ENCODE measurements at places on chromosomes 2 and 18.

DNA sequence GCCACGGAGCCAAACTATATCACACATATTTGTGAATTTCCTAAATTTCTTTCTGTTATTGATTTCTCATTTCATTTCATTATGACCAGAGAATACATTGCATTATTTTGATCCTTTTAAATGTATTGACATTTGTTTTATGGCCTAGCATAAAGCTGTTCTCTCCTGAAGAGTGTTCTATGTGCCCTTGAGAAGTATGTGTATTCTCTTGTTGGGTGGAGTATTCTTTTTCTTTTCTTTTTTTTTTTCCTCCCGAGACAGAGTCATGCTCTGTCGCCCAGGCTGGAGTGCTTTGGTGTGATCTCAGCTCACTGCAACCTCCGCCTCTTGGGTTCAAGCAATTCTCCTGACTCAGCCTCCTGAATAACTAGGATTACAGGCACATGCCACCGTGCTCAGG lies 5.2 kb downstream of the HAUS1 start:
- DNase-seq: no peak

- DNase-seq: no peak
Observed at GRCh38 chr2:232204457-232204931, 174.1 kb upstream of the ALPP start.

DNA sequence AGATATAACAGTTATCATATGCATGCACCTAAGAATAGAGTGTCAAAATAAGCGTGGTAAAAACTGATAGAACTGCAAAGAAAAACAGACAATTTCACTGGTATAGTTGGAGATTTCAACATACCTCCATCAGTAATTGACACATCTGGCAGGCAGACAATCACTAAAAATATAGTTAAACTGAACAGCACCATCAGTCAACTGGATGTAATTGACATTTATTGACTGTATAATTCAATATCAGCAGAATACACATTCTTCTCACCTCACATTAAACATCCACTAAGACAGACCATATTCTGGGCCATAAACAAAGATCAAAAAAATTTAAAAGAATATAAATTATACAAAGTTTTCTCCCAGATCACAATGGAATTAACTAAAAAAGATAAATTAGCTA lies 378.5 kb upstream of the RGPD4 start:
- DNase-seq: no peak

DNA sequence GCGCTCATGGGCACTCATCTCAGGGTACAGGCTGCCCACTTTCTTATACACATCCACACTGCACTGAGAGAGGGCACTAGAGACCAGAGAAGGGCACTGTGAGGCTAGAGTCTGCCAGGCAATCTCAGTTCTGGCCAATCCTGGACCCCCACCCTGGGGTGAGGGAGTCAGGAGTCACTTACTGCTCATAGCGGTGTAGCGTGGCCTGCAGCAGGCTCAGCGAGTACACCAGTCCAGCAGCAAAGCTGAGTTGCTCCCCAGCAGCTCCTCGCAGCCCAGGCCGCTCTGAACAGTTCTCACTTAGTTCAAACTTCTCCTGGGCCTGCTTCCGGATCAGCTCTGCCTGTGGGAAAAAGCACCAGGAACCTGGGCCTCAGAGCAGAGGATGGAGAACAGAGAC lies 12.3 kb downstream of the DCTN1 start:
- DNase-seq: no peak

DNA sequence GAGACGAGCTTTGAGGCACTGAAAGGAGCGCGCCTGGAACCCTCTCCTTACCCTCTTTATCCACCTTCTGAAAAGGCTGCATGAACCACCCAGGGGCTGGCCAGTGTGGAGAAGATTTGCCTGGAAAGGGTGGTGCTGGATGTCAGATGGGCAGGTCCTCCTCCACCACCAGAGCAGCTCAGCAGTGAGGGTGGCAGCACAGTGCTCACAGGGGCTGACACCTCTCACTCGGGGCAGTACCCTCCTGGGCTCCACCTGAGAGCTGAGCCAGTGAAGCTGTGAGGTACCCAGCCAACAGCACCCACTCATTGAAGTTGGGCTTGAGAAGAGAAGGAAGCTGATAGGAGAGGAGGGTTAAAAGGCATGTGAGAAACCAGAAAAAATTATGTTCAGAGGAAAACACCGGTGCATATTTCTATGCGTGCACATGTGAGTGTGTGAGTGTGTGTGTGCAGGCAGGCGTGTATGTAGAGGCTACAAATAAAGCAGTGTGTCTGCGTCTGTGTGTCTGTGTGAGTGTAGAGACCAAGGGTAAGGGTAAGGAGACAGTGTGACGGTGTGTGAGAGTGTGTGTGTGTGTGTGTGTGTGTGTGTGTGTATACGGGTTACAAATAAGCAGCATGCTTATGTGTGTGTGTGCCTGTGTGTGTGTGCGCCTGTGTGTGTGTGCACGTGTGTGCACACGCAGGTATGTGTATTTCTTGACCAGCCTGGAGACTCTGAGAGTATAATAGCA lies 40.7 kb downstream of the TEX44 start:
- DNase-seq: no peak

GRCh38 chr2:24181849-24182248 lies 7.0 kb downstream of the FAM228A start:
- no peak for DNase-seq

GRCh38 chr2:47064106-47064505 lies 91.0 kb downstream of the STPG4 start:
- DNase-seq: no peak

GRCh38 chr2:212928681-212929080 lies 222.7 kb downstream of the IKZF2 start:
- DNase-seq: no peak

DNA sequence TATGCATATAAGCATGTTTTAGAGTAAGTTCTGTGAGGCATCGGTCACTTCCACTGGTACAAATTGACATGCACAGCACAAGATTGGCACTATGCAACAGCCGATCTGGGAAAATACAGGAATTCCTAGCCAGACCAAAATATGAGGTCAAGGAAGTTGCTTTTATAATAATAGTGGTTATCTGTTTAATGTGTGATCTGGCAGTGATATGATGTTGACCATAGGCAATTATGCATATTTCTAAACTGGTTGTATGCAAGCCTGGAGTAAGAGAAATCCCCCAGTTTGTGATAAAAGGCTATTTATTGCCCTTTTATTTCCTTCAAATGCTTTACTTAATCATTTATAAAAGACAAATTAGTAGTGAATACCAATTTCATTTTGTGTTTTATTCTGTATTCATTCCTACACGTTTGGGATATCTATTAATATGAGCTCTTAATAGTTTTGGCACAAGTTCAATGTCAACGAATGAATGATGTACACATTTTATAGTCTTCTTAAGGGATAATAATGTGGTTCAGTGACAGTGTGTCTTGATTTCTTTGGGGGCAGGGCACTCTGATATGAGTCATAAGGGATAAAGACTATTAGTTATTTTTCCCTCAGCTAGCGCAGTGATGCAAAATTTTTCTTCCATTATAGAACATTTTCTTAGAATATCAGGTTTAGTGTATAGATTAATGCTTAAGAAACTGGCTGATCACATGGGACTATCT lies 34.7 kb upstream of the ZEB2 start:
- no peak for DNase-seq

DNA sequence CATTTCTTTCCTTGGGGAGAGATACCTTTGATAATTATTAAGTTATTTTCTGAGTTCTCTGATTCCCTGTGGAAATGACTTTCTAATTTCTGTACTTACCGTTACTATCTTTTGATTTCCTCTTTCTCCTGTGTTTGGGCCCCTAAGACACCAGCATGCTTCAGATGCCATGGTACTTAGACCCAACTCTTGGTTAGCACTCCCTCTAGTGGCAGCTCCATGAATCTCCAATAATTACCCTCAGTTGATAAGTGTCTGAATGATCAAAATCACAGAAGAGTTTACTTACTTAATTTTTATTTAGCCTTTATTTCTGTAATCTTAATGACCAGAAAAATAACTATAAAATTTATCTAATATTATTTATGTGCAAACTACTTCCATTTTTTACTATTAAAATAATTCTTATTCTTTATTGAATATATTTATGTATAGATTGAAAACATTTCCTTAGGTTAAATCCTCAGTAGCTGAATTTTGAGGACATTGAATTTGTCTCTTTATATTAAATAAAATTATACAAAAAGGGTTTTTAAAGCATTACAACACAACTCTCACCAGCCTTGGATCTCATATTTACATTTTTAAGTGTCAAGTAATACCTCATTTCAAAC lies 300.4 kb downstream of the KCNS3 start:
- DNase-seq: no peak

- DNase-seq: no peak
Observed at GRCh38 chr2:12097859-12098258, 351.4 kb downstream of the LPIN1 start.

DNA sequence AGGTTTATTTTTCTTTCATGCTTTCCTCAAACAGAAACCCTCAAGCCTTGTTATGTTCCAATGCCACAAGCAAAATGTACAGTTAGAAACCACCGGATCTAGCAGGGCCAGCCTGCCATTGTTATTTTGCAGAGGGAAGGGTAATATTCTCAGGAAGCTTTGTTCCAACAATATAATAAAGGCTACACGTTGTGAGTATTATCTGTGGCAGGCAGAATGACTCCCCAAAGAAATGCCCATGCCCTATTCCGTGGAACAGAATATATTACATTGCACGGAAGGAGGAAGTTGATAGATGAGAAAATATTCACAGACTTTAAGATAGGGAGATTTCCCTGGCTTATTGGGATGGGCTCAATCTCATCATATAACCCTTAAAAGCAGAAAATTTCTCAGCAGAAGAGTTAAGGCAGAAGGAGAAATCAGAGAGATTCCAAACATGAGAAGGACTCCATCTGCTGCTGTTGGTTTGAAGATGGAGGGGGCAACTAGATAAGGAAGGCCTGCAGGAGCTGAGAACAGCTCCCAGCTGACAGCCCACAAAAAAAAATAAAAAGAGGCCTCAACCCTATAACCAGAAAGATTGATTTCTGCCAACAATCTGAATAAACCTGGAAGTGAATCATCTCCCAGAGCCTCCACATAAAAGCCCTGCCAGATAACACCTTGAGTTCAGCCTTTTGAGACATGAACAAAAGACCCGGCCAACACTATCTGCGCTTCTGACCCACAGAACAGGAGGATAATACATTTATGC lies 466.6 kb downstream of the LPIN1 start:
- no peak for DNase-seq

- DNase-seq: no peak
Observed at GRCh38 chr2:220779931-220780330, 792.2 kb downstream of the EPHA4 start.

DNA sequence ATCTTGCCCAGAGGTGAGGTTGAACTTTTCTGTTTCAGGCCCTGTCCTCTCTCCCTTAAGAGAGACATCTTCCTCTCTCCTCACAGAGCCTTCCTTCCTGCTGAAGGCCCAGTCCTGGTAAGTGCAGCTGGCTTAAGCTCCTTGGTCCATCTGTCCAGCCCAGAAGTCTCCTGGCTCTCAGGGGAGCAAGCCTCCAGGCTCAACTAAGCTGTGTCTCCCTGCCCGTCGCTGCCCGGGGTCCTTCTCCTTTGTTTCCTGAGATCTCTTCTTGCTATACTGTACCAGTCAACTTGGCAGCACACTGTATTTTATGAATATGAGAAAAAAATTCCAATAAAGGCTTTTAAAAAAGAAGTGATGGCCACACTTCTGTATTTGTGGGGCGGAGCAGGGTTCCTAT lies 77.4 kb downstream of the KCNF1 start:
- no peak for DNase-seq

- no peak for DNase-seq
Observed at GRCh38 chr18:30342675-30343074, 699.9 kb downstream of the DSC3 start.

- no peak for DNase-seq
Observed at GRCh38 chr2:20471902-20472559, 25.2 kb downstream of the RHOB start.

GRCh38 chr2:119279666-119280065 lies 56.0 kb downstream of the STEAP3 start:
- DNase-seq: no peak

DNA sequence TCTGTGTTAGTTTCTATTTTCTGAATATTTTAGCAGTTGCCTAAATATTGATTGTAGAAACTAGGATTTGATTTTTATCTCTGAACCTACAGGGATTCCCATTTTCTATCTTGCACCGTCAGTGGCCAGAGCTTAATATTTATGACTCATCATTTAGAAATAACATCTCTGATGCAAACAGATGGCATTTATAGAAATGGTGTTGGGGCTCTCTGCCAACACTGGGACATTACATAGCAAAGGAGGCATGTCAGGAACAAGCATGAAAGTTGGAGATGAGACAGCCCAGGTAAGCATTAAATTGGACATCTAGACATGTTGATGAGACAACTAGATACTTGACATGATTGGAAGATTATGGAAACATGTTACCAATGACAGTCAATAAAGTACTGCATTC lies 165.3 kb upstream of the SYT4 start:
- DNase-seq: no peak

GRCh38 chr2:47257946-47258348 lies 102.8 kb upstream of the STPG4 start:
- DNase-seq: no peak

DNA sequence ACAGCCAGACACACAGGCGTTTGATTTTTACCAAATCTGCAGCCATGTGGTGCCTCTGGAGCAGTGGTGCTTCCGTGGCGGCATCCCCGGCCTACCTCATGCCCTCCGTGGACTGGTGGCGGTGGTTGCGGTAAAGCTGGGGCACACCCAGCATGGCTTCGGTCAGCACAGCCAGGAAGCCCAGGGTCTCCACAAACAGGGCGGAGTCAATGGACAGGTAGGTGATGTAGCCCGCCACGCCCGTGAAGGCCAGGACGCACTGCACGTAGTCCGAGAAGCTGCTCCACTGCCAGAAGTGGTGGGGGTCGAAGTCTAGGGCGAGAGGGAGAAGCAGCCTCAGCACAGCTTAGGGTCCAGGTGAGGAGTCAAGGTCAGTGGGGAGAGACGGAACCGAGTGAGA lies 32.4 kb downstream of the SLC66A2 start:
- no peak for DNase-seq

GRCh38 chr2:78465707-78466106 lies 559.8 kb upstream of the REG3G start:
- no peak for DNase-seq

DNA sequence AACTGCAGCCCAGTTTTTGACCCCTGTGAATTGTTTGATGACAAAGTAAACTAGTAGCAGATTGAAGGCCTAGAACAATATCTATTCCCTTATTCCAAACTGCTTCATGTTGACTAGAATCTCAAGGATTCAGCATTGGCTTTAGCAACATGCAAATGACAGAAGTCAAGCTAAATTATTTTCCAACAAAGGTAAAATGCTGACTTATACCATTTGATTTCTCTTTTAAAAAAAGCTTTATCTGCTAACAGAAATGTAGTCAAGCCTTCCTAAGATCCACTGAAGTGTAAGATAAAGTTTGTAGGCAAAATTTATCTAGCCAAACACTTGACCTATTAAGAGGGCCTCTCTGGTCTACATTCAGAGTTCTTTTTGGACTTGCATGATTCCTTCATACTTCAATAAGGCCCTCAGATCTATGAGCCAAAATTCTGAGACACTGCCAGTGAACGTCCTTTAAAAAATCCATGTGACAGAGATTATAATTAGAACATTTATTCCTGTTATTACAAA lies 9.5 kb upstream of the CYBRD1 start:
- no peak for DNase-seq

GRCh38 chr2:168336786-168337388 lies 89.5 kb upstream of the STK39 start:
- peak; percentile 59 for DNase-seq

GRCh38 chr2:37228788-37229187 lies 2.6 kb downstream of the CEBPZ start:
- DNase-seq: no peak
